ENCODE measurements at places on chromosomes 1 and 21.

- no peak for DNase-seq
These were observed 60.6 kb downstream of the RGS5 start for GRCh38 chr1:163142152-163142551.

GRCh38 chr1:17161137-17161740 lies 42.0 kb upstream of the PADI2 start:
- DNase-seq, result no peak

DNA sequence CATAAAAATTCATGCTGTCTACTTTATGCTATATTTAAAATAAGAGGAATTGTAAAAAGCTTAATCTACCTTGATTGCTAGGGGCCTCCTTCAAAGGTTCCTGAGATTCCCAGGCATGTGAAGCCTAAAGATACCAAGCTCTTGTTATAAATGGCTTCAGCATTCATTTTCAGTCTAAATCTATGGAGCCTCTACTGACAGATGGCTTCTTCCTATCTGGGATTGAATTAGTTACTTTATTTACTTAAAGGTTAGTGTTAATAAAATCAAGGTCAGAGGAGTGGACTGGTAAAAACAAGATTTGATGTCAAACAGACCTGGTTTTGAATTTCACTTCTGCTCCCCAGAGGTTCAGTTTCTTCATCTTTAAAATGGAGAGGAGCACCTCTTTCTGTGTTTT lies 93.7 kb downstream of the TNNI3K start:
- no peak for DNase-seq

DNA sequence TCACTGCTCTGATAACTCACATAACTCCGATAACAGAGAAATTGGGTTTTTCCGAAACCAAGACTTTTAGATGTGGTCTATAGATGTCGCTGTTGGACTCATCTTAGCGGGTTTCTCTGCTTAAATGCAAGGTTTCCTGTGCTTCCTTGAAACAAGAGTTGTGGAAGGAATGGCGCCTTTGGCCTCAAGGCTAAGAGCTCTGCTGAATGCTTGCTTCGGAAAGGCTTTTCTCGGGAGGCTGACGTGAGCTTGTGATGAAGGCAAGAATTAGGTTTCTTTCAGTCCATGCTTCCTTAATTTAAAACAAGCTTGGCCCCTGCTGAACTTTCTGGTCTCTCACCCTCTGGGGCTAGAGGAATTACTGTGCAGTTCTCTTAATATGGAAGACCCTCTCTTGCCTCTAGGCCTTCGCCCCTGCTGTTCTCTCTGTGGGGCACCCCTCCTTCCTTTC lies 113.5 kb downstream of the MAP3K21 start:
- DNase-seq, result no peak

- DNase-seq, result peak; percentile 40
These were observed 1.5 kb upstream of the FCMR start for GRCh38 chr1:206923009-206923960.

DNA sequence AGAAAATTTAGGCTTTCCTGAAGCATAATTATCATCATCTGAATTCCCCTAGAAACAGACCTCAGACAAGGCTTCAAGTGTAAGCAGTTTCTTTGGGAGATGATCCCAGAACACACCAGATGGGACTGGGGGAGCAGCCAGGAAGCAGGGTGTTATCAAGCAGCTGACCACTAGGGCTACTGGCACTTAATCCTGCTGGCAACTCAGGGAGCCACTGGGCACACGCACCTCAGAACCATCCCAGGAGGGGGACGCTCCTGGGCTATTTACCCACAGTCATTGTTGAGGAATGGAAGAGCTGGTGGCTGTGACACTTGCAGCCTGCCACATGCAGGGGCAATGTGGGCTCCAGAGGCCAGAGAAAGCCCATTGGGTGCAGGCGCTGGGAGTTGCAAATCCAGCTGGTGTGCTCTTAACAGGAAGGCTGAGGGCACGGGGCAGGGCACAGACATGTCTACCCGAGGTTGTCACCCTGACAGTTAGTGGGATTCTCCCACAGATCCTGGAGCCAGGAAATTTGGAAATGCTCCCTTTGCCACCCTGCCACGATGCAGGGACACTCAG lies 15.1 kb upstream of the IL22RA1 start:
- DNase-seq, result no peak

DNA sequence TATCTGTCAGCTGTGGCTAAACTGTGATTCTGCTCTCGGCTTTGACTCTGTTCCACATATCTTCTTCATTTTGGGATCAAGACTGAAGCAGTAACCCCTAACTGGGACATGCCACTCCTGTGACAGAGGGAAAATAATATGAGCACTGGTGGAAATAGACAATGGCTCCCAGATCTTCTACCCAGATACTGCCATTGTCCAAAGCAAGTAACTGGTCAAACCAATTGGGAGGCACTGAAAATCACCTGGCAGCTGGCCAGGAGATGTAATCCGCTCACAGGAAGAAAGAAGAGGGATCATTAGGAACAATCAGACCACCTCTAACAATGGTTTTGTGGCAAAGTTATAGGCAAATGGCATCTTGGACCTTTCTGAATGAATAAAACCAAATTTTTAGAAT lies 10.7 kb downstream of the SNX7 start:
- no peak for DNase-seq

GRCh38 chr1:204891860-204892259 lies 21.2 kb downstream of the NFASC start:
- DNase-seq, result no peak

All from stimulated activated CD8-positive, alpha-beta memory T cell treated with anti-CD3 and anti-CD28 coated beads, Interleukin-4, amount 100 ng/mL, for 4 hours (primary cell).